ENCODE measurements at places on chromosomes 1 and 21. TPM values are rescaled to one million over a fixed set of nuclear protein-coding genes. Genes with fewer than 3 reads are reported as not detected.

Gene LIPI
- total RNA-seq, result not detected

Gene LINGO4
- total RNA-seq, result not detected

Gene UQCRHL
- 1.8 TPM for total RNA-seq

Gene TMEM200B
- total RNA-seq, result 2.9 TPM

Gene SLC1A7
- not detected for total RNA-seq

Gene LCE3D
- total RNA-seq, result not detected

Gene NBPF4
- not detected for total RNA-seq

Gene PRAMEF9
- not detected for total RNA-seq

Gene KCNJ9
- total RNA-seq, result not detected

- no peak for DNase-seq
Observed at GRCh38 chr1:234684856-234685255, 74.9 kb upstream of the IRF2BP2 start.

- DNase-seq, result no peak
Observed at GRCh38 chr1:107079249-107079648, 22.8 kb downstream of the PRMT6 start.

DNA sequence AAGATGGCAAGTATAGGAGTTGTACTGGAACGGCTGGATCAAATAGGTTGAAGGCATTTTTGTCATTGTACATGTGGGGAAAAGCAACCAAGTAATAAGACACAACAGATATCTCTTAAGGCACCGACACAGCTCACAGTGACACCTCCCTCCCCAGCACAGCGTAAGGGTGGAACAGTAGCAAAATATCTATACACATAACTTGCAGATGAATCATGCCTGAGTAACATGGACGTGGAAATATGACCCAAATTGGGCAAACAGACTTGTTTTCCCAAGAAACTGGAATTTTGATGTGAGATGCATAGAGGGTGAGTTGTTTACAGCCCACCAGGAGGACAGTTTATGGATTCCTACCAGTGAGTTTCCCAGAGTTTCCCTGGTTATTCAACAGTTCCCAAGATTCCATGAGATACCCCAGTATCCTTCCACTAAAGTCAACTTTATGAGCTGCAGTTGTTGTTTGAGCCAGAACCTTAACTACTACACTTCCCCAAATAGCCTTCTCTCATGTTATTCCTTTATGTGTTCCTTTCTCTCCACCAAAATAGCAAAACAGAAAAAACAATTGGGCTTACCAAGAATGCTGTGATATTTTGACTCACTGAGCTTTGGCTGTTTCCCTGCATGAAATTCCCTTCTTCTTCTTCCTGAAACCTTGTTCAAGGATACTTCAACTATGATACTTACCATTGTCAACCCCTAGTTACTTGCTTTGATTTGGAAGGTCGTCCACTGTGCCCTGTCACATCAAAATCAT lies 7.1 kb upstream of the DR1 start:
- DNase-seq, result peak; percentile 54

- no peak for DNase-seq
Observed at GRCh38 chr21:14890141-14890540, 174.7 kb downstream of the NRIP1 start.

- no peak for DNase-seq
Observed at GRCh38 chr1:12229386-12229834, 420 bp upstream of the VPS13D start.

GRCh38 chr1:8629241-8630091 lies 188.0 kb downstream of the RERE start:
- no peak for DNase-seq

DNA sequence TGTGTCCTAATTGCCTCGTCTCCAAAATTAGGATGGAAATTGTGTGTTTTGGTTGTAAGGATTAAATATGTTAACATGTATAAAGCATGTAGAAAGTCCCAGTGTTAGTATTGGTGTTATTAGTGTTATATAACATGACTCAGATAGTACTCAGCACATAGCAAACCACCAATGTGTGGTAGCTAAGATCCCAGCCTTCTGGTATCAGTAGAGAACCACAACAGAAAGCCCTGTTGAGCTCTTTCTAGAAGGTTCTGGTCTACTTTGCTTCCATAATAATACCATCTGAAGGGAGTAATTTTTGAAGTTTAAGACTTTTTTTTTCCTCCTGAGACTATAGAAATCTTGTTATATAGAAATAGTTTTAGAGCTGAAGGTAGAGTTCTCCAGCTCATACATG lies 259.3 kb upstream of the SGIP1 start:
- no peak for DNase-seq

DNA sequence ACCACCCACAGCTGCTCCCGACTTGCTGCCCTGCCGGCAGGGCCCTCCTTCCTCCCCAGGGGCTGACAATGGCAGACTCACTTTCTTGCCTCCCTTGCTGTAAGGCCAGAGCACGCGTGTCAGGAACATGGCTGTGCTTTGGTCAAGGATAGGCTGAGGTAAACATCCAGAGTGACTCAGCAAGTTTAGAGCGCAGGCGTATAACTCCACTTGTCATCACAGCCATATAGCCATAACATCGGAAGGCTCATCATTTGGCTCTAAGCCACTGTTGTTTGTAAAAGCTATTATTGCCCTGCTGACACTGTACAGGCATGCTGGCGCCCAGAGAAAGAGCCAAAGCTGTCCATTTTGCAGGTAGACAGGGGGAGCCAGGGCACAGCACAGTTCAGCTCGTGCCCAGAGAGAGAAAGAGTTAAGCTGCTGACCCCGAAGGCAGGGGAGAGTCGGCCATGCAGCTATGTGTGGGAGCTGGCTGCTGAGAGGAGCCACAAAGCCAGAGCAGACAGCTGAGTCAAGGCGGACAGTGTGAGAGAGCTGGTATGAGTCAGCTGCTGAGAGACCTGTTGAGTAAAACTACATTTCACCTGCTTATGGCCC lies 60.6 kb downstream of the GNG4 start:
- DNase-seq, result peak; percentile 32

GRCh38 chr1:169368406-169368769 lies 393 bp downstream of the BLZF1 start:
- no peak for DNase-seq

DNA sequence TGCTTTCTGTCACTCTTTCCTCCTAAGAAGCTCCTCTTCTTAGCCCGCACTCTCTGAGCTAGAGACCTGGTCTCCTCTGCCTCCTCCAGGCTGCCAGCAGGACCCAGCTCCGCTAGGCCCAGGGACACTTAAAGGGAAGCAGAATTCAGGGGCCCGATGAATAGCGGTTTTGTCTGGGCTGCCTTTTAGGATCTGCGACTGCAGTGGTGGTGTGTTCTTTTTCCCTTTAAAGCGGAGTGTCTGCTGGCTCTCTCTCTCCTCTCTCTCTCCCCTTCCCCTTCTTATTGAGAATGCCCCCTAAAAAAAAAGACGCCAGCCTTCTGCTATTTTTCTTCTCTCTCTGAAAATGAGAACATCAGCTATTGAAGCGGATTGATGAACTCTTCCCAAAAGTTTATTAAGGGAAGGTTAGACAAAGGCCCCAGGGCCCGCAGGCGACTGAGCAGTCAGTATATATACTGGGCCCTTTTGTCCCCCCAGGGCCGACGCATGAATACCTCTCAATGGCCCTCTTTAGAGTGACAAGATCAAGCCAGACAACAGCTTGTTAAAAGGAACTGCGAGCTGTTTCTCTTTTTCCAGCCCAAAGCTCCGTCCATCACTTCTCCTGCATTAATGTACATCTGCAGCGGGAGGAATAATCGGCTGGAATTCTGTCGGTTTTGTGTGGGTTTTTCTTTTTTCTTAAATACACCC lies 27.0 kb downstream of the PAX7 start:
- no peak for DNase-seq

- DNase-seq, result no peak
Observed at GRCh38 chr21:38649120-38649519, 150.8 kb upstream of the ERG start.

- DNase-seq, result no peak
Observed at GRCh38 chr1:35568975-35569395, 4.1 kb upstream of the TFAP2E start.

GRCh38 chr1:29320156-29320940 lies 84.0 kb downstream of the PTPRU start:
- DNase-seq, result no peak

DNA sequence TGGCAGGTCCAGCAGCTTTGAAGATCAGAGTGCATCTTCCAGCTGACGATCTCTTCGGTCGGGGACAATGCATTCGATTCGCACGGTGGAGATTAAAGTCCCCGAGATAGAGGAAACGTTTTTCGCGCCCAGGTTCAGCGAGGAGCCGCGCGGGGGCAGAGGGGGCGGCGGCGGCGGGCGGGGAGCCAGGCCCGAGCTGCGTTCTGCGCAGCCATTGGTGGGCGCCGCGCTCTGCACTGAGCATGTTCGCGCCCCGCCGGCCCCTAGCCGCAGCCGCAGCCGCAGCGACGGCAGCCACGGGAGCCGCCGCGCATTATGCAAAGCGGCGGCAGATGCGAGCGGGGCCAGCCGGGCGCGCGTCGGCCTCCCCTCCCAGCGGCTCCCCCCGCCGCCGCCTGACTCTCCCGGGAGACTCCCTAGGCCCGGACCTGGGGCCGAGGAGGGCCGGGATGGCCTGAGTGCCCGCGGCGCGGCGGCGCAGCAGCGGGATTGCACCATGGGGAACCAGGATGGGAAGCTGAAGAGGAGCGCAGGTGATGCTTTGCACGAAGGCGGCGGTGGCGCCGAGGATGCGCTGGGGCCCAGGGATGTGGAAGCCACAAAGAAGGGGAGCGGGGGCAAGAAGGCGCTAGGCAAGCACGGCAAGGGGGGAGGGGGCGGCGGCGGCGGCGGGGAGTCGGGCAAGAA lies at the start of gene FMN2:
FMN2 (plus strand) TSS at position 270 of the 687 bp plus-strand sequence; CDS start at position 497, 227 bp downstream.
- DNase-seq, result no peak

GRCh38 chr21:39645331-39645730 lies 32.6 kb downstream of the B3GALT5 start:
- no peak for DNase-seq

- no peak for DNase-seq
Observed at GRCh38 chr1:202143768-202144401, 652 bp downstream of the ARL8A start.

DNA sequence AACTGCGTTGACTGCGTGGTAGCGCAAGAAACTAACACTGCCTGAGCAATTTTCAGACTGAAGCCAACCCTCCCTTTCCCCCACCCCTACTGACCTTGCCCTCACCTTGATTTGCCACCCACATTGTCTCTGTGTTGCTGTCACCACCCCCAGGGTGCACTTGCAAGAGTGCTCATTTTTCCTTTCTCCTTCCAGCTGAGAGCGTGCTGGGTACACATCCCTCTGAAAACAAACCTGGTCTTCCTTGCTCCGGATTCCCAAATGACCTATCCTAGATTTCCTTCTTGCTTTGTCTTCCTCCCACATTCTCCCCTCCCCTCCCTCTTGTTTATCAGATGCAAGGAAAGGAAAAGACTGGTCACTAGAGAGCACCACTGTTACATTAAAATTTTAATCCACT lies 24.2 kb downstream of the MPZ start:
- no peak for DNase-seq

DNA sequence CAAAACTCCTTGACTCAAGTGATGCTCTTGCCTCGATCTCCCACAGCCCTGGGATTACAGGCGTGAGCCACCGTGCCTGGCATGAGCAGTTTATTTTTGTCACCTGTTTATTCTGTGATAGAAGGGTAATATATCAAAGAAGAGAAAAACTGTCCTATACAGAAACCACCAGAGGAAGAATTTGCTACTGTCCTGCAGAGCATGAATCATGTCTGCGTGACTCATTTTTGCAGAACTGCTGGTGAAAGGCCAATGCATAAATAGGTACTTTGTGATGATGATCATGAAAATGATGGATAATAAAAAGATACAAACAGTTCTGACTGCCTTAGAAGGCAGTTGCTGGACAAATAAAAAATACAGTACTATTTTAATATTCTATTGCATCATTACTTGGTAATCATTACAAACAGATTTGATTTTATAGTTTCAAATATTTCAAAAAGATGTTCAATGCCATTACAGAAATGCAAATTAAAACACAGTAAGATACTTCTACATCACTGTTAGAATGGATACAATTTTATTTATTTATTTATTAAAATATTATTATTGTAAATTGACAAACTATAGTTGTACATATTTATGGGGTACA lies 26.5 kb downstream of the RIPPLY3 start:
- peak; percentile 28 for DNase-seq

GRCh38 chr1:41844781-41845272 lies 73.9 kb downstream of the HIVEP3 start:
- DNase-seq, result no peak

DNA sequence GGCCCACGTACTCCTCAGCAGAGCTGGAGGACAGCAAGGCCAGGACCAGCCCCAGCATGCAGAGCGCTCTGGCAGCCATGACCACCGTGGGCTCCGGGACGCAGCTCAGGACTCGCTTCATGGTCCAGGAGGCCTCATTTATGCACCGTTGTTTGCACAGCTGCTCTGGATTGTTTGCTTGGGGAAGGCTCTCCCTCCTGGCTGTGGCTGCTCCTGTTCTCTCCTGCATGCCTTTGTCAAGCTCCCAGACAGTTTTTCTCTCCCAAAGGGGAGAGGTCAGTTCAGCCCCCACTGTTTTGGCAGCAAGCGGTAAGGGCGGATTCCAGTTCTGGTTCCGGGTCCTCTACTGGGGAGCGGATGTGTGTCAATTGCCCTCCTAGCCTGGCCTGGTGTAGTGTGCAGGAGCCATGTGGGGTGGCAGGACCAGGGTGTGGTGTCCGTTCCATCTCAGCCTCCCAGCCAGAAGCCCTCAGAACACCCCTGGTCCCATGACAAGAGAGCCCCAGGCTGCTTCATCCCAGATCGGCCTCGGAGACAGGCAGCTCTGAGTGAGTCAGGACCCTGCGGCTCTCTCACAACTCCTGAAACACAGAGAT lies at the start of gene TFF3:
TFF3 (minus strand) TSS at position 114 of the 596 bp plus-strand sequence; CDS start at position 79, 35 bp downstream.
- peak; percentile 58 for DNase-seq

DNA sequence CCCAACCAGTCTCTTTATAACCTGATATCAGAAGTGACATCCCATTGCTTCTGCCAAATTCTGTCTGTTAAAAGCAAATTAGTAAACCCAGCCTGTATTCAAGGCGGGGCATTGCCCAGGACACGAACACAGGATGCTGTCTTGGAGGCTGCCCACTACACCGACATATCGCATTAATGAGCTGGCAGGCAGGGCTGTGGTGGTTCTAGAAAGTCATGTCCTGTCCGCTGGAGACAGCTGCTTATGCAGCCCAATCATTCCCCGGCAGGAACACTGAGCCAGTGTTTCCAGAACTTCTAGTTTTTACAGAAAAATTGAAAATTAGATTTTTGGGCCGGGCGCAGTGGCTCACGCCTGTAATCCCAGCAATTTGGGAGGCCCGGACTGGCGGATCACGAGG lies 19.3 kb downstream of the C1orf167 start:
- DNase-seq, result no peak

DNA sequence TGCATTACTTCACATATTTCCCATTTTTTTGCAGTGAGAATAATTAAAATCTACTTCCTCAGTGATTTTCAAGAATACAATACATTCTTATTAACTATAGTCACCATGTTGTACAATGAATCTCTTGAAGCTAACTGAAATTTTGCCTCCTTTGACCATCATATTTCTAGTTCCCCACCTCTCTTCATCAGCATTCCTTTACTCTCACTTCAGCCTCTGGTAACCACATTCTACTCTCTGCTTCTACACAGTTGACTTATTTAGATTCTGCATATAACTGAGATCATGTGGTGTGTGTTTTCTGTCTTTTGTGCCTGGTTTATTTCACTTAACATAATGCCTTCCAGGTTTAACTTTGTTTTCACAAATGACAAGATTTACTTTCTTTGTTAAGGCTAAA lies 304.4 kb upstream of the LYPLAL1 start:
- no peak for DNase-seq

GRCh38 chr1:187854457-187854856 lies 1025.7 kb downstream of the PLA2G4A start:
- no peak for DNase-seq

GRCh38 chr1:17185485-17185860 lies 19.5 kb upstream of the PADI1 start:
- no peak for DNase-seq

GRCh38 chr1:180431683-180432082 lies 70.7 kb downstream of the ACBD6 start:
- DNase-seq, result no peak

Data from kidney epithelial cell (primary cell).